ENCODE measurements at places on chromosomes 5 and 9.

GRCh38 chr5:74521401-74521800 is 119.1 kb downstream of the ENC1 start:
- no peak for DNase-seq

GRCh38 chr9:2525147-2525546 is 96.4 kb upstream of the VLDLR start:
- no peak for DNase-seq

GRCh38 chr5:97628807-97629206 is 445.8 kb upstream of the RIOK2 start:
- DNase-seq: no peak

DNA sequence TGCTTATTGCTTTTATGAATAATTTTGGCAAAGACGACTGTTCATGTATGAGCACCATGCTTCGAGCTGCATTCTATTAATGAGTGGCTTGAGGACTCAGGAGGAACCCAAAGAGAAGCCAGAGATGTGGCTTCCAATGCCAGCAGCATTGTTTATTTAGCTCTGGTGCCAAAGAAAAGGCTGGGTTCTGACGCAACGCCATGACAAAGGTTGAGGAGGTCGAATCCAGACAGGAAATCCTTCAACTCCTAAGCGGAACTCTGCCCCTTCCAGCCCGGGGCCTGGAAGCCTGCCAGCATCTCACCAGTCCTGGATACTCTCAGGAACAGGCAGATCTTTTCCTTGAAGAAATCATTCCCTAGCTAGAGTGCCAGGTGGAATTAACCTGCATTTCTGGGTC is 104.4 kb downstream of the ARHGAP26 start:
- DNase-seq: no peak

GRCh38 chr9:130288926-130289690 is 23.5 kb downstream of the HMCN2 start:
- DNase-seq: no peak

DNA sequence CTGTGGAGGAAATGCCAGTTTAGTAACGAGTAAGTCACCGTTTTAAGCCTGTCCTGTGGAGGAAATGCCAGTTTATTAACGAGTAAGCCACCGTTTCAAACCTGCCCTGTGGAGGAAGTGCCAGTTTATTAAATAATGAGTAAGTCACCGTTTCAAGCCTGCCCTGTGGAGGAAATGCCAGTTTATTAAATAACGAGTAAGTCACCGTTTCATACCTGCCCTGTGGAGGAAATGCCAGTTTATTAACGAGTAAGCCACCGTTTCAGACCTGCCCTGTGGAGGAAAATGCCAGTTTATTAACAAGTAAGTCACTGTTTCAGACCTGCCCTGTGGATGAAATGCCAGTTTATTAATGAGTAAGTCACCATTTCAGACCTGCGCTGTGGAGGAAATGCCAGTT is 18.9 kb upstream of the PDCD6 start:
- no peak for DNase-seq

- DNase-seq: no peak
Measured at GRCh38 chr5:55416306-55416705, 108.5 kb downstream of the MTREX start.

- DNase-seq: no peak
Measured at GRCh38 chr5:78750281-78750680, 101.7 kb upstream of the LHFPL2 start.

DNA sequence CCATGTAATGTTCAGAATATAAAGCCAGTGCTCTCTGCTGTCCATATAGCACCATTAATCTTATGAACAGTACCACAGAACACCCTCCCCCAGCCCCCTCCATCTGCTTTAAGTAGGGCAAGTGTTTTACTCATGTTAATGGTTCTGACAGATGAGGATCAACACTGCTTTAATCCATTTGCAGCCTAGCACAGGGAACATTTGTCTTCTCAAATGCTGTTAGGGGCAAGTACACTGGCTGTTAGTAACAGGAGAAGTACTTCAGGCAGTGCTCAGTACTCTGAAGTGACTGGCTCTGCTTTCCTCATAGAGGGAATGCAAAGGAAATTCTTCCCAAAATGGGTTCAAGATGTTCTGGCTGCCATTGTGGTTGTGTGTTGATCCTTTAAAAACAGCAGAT is 202.6 kb downstream of the DCP2 start:
- DNase-seq: no peak

DNA sequence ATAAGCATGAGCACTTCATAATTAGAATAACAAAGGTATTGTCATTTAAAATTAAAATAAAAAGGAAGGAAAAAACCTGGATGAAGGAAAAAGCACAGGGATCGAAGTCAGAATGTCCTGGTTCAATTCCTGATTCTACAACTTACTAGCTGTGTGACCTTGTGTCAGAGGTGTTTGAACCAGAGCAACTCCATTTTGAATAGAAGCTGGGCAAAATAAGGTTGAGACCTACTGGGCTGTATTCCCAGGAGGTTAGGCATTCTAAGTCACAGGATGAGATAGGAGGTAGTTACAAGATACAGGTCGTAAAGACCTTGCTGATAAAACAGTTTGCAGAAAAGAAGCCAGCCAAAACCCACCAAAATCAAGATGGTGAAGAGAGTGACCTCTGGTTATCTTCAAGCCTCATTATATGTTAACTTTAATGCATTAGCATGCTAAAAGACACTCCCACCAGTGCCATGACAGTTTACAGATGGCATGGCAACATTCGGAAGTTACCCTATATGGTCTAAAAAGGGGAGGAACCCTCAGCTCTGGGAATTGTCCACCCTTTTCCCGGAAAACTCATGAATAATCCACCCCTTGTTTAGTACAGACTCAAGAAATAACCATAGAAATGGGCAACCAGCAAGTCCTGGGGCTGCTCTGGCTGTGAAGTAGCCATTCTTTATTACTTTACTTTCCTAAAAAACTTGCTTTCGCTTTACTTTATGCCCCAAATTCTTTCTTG is 412.7 kb downstream of the PIK3R1 start:
- DNase-seq: no peak

- no peak for DNase-seq
Measured at GRCh38 chr5:16784843-16785791, 151.0 kb downstream of the MYO10 start.

- no peak for DNase-seq
Measured at GRCh38 chr9:36772449-36773403, 200.0 kb downstream of the MELK start.

DNA sequence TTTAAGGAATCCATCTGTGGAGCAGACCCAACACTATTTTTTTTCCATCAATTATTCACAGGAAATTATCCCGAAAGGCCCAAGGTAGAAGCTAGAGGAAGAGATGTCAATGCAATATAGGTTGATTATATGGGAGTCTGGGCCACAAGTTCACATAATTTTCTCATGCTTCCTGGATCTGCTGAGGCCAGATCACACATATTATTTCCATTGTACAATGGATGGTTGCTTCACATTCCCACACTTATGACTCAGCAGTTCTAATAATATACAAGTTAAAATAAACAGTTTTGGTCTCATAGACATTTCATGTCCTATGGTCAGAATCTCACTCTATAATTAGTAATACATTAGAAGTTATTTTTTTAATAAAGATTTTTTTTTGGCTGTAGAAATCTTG is 66.0 kb upstream of the PTPRD start:
- no peak for DNase-seq

GRCh38 chr5:110865400-110866094 is 126.7 kb downstream of the SLC25A46 start:
- DNase-seq: no peak

- no peak for DNase-seq
Measured at GRCh38 chr5:10064546-10065195, 185.0 kb downstream of the ATPSCKMT start.

DNA sequence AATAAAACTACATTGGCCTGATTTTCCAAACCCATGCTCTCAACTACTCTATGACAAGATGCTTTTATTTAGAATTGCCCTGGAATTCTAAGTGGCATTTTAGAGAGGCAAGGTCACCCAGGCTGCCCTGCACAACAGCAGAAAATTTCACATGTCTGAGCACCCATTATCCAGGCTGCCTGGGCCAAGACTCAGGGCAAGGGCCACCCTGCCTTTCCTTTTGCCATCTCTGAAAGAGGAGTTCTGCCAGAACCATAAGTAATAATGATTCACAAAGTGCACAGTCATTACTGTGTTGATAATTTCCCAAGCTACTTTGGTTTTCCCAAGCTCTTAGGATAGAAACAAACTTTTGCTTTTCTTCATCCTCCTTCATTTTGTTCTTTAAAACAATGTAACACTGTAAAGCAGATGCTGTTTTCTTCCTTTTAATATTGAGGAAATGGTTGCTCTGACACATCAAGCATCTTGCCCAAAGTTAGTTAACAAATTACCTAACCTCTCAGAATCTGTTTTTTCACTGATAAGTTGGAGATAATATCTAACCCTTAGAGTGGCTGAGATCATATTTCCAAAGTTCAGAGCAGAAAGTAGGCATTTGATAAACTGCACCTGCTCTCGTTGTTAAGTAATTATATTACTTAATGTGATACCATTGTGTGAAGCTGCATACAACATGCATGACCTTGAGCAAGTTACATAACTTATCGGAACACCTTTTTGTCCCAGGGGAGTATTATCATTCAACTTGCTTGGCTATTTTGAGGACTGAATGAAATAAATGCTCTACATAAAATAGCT is 325.6 kb downstream of the PRELID2 start:
- DNase-seq: no peak

- DNase-seq: no peak
Measured at GRCh38 chr5:6780802-6781391, 67.7 kb downstream of the TENT4A start.

- DNase-seq: no peak
Measured at GRCh38 chr9:132505991-132506655, 76.3 kb upstream of the BARHL1 start.

DNA sequence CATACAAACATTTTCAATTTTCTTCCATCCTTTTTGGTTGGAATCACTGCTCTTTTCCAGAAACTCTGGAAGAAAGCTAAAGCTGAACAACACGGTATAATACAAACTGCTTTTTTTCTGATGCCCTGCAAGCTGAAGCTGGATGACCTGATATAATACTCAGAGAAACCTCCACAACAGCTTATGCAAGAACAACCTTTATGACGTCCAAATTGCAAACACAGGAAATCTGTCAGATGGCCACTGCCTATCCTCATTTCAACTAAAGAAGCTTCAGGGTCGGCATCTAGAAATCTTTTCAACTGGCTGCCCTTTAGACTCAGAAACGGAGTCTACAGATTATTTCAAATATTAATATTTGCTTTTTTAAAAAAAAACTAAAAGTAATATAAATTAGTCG is 106.5 kb upstream of the PRDM9 start:
- DNase-seq: no peak

GRCh38 chr5:72234265-72234700 is 85.8 kb downstream of the MRPS27 start:
- DNase-seq: no peak

DNA sequence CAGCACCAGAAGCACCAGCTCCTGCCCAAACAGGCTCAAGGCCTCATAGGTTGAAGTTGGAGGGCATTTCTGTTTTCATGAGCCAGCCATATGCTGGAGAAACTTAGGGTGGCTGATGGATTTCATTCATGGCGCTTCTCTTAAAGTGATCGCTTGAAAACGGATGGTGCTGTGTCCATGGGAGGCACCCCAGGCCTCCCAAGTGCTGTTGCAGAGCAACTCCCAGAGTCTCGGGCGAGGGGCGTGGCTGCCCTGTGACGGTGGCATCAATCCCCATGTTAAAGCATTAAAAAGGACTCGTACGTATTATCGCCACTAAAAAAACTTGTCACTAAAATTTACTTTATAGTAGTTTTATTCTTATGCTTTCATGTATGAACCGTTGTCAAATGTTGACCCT is 128.3 kb downstream of the MRPL36 start:
- no peak for DNase-seq

- no peak for DNase-seq
Measured at GRCh38 chr5:123028222-123028621, 8.3 kb downstream of the PPIC start.

DNA sequence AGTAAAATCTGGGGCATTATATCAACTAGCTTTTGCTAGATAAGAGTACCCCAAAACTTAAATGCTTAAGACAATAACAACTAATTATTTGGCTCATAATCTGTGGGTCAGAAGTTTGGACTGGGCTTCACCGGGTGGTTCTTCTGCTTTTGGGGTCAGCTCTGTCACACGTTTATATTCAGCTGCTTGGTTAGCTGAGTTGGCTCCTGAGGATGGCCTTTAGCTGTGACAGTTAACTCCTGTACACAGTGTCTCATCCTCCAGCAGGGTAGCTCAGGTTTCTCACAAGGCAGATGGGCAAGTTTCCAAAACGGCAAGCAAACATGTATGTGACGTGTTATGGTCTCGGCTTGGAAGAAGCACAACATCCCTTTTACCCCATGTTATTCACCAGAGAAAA is 488.2 kb downstream of the TLE4 start:
- no peak for DNase-seq

DNA sequence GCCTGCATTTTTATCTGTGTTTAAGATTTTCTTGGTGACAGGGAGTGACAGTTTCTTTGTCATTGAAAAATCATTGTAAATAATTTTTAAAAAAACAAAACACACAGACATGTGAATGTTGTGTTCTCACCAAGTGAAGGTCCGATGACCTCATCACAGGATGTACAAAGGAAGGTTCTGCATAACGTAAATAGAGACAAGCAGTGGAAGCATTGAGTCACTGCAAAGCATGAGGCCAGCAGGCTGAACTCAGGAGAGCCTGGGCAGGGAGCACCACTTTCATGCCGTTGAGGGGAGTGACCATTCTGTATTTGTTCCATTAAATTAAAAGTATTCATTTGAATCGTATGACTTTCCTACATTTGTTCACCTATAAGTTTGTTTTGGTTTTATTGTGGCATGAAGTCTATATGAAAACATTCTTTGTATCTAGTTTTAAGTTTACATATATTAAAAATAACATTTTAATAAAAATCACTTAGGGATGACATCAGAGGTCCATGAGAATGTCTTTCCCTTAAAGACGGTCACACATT is 70.4 kb upstream of the TLE1 start:
- DNase-seq: no peak

DNA sequence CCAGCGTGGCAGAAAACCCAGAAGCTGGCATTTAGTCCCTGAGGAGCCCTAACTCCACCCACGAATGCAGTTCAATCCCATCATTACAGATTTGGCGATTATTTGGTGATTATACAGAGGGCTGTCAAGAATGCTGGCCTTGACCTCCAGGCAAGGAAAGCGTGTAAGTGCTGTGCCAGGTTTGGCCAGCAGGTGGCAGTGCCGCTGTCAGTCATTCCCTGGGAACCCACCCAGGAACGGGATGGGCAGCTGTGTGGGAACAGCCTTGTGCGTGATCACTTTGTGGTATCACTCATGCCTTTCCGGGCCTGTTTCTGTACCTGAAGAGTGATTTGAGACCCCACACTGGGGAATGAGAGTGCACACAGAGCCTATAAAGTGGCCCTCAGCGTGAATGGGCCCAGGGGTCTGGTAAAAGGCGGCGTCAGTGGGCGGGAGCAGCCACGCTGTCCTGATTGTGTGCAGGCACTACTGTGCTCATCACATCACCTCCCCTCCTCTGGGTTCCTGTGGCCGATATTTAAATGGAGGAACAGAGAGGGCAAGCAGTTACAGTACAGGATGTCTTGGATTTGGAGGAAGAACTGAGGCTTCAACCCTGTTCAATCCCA is 215.6 kb downstream of the ROR2 start:
- DNase-seq: peak; percentile 53

GRCh38 chr5:69166686-69167492 is at the start of gene CCNB1:
TSS of gene CCNB1 (plus strand) at chr5:69167150. CDS start at chr5:69167263, 113 bp downstream.
- DNase-seq: peak; percentile 91

All from naive thymus-derived CD8-positive, alpha-beta T cell (primary cell).